Stimulated activated CD4-positive, alpha-beta T cell treated with anti-CD3 and anti-CD28 coated beads, Interleukin-12 subunit alpha, Interleukin-12 subunit beta, amount 100 ng/mL, for 4 hours (primary cell): ENCODE measurements at places on chromosomes 12 and 14.
A peak's percentile ranks its signal among the peaks of the same experiment; 100 is the strongest.

- DNase-seq, result no peak
These were observed 47.0 kb upstream of the PTGR2 start for GRCh38 chr14:73804636-73805035.

- peak; percentile 33 for DNase-seq
These were observed 153.2 kb upstream of the DDHD1 start for GRCh38 chr14:53306267-53306721.

GRCh38 chr12:94333396-94333795 lies 126.3 kb downstream of the CEP83 start:
- DNase-seq, result no peak

DNA sequence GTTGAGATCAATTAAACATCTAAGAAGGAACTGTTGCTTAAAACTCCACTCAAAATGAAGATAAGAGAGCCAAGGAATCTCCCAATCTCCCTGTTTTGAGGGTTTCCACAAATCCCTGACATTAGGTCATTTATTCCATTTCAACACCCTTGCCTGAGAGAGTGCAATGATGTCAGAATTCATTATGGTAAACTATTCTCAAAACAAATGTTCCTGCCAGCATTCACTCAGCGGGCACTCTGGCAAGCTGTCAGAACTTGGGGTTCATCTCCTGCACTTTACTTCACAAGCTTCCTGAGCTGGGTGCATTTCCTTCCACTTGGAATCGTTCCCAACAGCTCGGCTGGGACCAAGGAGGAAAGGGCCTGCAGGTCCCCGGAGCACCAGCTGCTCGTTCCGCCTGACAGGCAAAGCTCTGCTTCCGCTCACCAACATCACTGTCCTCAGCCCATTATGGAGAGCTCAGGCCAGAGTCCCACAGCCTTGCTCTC lies 117.8 kb downstream of the TTC7B start:
- DNase-seq, result no peak

DNA sequence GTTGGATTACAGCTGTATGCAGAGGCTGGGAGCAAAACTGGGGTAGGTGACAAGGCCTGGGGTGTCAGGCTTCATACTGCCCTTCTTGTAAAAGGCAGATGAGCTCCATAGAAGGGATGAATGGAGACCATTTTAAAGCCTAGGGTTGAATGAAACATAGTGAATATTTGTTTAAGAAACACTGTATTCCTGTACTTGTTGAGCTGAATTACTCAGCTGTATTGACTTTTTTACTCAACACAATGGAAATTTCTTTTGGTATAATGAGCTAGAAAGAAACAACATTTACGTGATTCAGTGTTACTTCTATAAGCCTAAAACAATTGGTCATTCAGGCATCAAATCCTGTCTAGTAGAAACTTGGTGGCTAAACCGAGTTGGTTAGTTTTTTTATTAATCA lies 14.1 kb downstream of the ATP6V0A2 start:
- DNase-seq, result no peak

GRCh38 chr12:75984577-75985182 lies 46.9 kb downstream of the PHLDA1 start:
- no peak for DNase-seq

DNA sequence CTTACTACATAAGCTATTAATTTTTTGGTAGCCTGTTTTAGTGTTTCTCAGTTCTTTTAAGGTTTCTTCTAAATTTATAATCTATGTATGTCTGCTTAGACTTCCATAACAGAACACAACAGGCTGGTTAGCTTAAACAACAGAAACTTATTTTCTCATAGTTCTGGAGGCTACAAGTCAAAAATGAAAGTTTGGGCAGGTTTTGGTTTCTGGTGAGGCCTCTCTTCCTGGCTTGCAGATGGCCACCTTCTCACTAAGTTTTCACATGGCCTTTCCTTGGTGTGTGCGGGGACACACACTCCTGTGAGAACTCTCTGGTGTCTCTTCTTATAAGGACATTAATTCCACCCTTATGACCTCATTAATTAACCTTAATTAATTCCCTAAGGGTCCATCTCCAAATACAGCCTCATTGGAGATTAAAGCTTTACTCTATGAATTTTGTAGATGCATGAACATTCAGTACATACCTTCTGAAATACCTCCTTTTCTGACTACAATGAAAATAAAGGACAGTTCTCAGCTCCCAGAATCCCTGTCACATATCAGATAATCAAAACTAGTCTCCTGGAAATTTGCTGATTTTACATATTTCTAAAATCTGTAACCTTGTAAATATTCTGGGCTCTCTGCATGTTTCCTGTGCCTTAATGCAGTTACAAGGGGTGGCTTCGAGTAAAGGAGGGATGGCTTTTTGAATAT lies 23.2 kb upstream of the BMAL2 start:
- no peak for DNase-seq
